ENCODE measurements at places on chromosomes 13 and 19.
A peak's percentile ranks its signal among the peaks of the same experiment; 100 is the strongest.

DNA sequence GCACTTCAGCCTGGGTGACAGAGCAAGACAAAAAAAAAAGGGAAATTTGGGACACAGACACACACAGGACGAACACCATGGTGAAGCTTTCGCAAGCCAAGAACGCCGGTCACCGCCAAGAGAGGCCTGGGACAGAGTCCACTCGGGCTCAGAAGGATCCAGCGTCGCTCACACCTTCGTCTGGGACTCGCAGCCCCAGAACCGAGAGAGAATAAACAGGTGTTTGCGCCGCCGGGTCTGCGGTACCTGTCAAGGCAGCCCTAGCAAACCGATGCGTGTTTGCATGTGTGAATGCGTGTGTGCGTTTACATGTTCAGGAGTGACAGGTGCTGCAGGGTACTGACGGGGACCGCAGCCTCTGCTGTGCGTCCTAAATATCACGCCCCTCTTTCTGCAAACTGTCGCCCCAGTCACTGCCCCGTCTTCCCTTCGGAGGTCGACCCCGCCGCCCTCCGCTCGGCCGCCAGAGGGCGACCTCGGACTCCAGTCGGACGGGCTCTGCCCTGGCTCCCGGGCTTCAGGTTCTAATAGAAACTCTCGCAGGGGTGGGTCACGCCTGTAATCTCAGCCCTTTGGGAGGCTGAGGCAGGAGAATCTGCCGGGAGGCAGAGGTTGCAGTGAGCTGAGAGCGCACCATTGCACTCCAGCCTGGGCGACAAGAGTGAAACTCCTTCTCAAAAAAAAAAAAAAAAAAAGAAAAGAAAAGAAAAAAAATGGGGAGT lies 11.8 kb upstream of the CSNK1G2 start:
- peaks cover 8% of the 10 kb centered on the region for H3K36me3 ChIP-seq
- no peak overlapping the region for H3K27ac ChIP-seq
- peak; percentile 84 for DNase-seq
- H3K27me3 ChIP-seq: no peaks in the 10 kb centered on the region
- H3K4me1 ChIP-seq: peaks cover 16% of the 10 kb centered on the region
- H3K4me3 ChIP-seq: peak overlapping the region; percentile 68

DNA sequence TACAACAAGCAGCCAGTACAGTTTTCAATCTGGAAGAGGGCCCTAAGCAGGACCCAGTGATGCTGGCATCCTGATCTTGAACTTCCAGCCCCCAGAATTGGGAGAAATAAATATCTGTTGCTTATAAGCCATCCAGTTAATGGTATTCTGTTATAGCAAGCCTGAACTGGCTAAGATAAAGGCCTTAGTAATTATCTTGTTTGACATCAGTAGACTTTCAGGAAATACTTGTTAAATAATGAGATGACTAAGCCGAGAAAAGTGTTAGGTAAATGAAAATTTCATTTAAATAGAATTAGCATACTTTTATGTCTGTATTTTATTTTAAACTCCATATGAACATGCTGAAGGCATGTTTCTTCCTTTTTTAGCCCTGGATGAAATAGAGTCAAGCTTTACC lies 188.2 kb downstream of the OLFM4 start:
- no peak for DNase-seq
- H3K27ac ChIP-seq: no peak overlapping the region
- no peak overlapping the region for H3K4me3 ChIP-seq
- H3K27me3 ChIP-seq: no peaks in the 10 kb centered on the region
- H3K36me3 ChIP-seq: no peaks in the 10 kb centered on the region

DNA sequence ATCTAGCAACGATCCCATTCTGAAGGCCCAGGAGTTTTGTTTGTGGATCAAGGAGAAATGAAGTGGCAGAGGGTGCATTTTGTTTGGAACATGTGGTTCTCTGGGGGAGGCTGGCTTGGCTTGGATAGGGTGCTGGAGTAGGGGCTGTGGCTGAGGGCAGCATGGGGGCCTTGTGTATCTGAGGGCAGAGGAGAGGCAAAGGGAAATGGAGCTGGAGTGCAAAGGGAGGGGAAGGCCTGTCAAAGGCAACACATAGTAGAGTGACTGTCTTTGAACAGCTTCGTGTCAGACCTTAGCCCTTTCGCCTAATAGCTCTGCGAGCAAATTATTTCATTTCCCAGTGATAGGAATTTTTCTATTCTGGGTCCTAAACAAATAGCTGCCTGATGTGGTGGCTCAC lies 187.2 kb downstream of the KCNRG start:
- H3K36me3 ChIP-seq: no peaks in the 10 kb centered on the region
- peaks cover 4% of the 10 kb centered on the region for H3K27me3 ChIP-seq
- no peak overlapping the region for H3K4me3 ChIP-seq
- DNase-seq: no peak
- no peaks in the 10 kb centered on the region for H3K4me1 ChIP-seq
- no peak overlapping the region for H3K27ac ChIP-seq

DNA sequence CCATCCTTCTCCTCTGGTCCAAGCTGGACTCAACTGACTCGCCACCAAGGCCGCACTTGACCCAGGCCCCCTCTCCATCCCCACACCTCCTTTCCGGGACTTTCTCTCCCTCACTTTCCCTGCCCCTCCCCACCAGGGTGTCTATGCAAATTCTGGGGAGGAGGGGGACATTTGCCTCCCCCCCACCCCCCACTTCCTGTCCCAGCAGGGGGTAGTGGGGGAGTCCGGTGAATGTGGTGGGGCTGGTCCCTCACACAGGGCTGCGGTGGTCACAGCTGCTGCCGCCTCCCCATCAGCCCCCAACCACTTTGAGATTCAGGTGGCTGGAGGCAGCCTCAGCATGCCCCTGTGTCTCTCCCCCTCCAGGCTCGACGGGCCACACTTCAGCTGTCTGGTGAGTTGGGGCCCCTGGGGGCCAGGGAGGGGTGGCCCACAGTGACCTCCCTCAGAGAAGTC lies 870 bp downstream of the SPIB start:
- H3K36me3 ChIP-seq: peaks cover 8% of the 10 kb centered on the region
- H3K27ac ChIP-seq: no peak overlapping the region
- DNase-seq: no peak
- H3K4me3 ChIP-seq: no peak overlapping the region
- H3K27me3 ChIP-seq: peaks cover 27% of the 10 kb centered on the region
- peaks cover 5% of the 10 kb centered on the region for H3K4me1 ChIP-seq

DNA sequence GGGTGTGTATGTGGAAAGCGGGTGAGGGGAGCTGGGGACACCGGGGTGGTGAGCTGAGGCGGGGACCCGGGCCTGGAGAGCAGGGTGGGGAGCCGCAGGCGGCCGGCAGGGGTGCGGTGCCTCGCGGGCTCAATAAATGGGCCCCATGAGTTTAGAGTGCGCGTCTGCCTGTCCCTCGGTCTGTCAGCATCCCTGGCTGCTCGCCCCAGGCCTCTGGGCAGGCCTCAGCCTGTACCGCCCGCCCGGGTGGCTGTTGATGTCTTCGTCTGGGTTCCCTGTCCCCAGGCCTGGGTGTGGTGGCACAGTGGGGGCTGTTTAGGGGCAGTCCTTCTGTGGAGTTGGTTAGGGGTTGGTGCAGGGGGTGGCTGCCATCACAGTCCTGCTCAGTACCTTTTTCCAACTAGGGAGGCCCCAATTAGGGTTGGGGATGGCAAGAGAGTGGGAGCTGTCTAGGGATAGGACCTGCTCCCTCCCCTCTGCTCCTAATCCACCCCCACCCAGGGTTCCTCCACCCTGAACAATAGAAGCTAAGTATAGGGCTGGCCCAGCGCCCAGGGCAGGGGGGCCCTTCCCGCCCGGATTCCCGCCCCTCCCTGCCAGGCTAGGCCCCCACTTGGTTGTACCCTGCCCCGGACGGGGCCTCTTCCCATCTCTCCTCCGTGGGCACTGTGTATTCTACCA lies 12.2 kb downstream of the CIC start:
- DNase-seq: peak; percentile 53
- peak overlapping the region; percentile 80 for H3K27ac ChIP-seq
- no peaks in the 10 kb centered on the region for H3K27me3 ChIP-seq
- no peak overlapping the region for H3K4me3 ChIP-seq
- peaks cover 59% of the 10 kb centered on the region for H3K4me1 ChIP-seq

DNA sequence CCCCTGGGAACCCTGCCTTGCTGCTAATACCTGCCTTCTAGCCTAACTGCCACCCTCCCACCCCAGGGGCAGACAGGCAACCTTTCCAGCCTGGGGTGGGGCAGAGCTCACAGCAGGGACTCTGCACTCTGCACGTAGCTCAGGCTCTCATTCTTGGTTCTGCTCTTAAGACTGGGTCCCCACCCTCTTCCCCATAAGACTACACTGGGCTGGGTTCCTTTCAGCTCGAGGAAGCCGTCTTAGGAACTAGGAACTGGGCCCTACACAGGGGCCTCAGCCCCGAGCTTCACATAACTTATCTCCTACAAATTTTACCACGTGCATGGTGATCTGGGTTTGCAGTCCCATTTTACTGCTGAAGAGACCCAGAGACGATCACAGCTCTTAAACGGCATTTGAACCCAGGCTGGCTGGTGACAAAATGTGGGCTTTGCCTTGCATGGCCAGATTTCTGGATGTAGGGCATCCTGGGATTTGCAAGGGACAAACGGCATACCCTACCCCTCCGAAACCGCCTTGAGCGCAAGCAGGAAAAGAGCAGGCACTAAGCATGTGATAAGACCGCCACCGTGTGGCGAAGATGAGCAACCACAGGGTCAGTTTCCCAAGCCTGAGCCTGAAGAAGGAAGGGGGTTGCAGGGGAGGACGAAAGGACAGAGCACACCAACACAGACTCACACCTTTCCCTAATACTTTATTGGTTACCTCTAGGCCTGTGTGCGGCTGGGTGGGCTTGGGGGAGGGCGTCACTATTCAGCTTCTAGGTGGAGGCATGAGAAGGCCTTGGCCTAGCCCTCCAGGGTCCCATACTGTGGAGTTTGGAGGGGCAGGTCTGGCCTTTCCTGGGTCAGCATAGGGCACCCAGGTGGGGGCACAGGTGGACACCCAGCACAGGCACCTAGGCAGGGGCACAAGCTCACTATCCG lies 5.1 kb downstream of the JUNB start:
- H3K4me3 ChIP-seq: peak overlapping the region; percentile 62
- H3K36me3 ChIP-seq: peaks cover 36% of the 10 kb centered on the region
- peak; percentile 84 for DNase-seq
- H3K27me3 ChIP-seq: no peaks in the 10 kb centered on the region
- peaks cover 35% of the 10 kb centered on the region for H3K4me1 ChIP-seq
- H3K27ac ChIP-seq: peak overlapping the region; percentile 83

DNA sequence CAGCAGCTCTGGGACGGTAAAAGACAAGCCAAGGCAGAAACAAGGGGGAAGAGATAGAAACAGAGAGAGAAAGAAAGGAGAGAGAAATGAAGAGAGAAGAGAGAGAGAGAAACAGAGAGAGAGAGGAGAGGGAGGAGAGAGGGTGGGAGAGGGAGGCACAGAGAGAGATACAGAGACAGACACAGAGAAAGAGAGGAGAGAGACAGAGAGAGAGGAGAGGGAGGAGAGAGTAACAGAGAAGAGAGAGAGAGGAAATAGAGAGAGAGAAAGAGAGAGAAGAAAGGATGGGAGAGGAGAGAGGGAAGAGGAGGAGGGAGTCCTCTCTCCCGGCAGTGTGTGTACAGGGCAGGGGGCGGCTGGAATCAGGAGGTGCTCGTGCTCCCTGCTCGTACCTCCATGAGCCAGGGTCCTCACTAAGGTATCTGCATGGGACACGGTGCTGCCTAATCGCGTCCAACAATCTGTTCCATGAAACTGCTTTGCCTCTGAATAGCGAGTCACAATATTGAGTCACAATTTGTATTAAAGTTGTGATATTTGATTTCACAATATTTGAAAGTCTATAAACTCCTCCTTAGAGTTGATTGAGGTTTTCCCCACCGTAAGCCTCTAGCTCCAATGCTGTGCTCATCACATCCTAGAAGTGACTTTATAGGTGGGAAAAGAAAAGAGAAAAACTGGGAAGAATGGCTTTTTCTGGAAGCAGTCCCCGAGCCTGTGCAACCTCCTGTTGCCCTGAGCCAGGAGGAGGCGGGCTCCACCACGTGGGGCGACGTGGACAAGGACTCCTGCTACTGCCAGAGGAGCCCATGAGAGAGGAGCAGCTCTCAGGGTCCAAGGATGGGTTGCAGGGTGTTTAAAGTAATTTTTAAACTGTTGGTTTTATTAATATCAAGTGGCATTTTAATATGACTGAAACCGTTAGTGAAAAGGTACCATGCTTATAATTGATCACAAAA lies 81.7 kb upstream of the ARHGEF7 start:
- H3K4me3 ChIP-seq: no peak overlapping the region
- H3K4me1 ChIP-seq: peaks cover 3% of the 10 kb centered on the region
- DNase-seq: no peak

Measured in activated CD4-positive, alpha-beta memory T cell treated with anti-CD3 and anti-CD28 coated beads for 36 hours (primary cell).